ENCODE measurements at places on chromosomes 4 and X.

DNA sequence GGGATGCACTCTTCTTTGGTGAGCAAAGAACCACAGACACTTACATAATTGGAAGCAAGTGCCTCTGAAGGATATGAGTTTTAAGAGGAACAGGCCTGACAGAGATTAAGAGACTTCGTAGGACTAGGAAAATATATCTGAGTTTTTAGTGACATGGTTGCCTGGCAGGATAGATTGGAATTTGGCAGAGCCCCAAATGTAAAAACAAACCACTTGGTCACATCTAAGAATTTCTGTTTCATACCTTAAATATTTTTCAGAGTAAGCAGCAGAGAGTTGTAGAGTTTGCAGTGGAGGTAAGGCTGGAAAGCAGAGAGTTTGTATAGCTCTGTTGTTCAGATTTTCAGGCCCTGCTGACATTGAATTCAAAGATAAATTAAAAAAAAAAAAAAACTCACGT lies 150.1 kb upstream of the MAGEB2 start:
- DNase-seq: no peak

GRCh38 chr4:23279377-23279986 lies 586.7 kb downstream of the GBA3 start:
- no peak for DNase-seq

DNA sequence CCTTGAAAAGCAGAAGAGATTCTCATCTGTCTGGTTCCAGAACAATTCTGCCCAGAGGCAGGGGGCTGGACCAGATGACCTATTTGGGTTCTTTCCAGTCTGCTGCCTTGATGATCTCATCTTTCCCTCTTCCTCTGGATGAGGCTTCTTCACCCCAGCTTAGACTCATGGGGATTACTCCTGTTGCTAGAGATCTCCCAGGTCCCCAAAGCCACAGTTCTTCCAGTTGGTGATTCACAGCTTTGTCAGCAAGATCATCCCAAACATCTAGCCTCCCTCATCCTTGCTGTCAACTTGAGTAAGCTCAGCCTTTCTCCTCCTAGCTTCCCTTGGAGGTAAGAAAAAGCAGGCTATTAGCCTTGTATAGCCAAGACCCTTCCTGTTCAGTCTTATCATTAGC lies 64.2 kb upstream of the PJA1 start:
- no peak for DNase-seq

GRCh38 chr4:85393201-85393600 lies 81.7 kb upstream of the ARHGAP24 start:
- no peak for DNase-seq

DNA sequence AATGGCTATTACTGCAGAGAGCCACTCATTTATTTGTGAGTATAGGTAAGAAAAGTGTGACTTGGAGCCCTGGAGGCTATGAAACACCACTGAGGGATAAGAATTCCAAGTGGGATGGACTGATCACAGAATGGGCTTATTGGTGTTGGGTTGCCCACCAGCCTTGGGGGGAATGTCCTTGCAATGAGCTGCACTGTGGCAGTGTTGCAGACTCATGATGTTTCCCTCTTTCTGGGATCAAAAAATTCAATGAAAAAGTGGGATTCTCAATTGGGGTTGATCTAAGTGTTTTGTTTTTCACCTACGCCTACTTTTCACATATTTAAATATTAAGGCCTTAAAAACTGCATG lies 1024.5 kb upstream of the PCDH10 start:
- DNase-seq: no peak

DNA sequence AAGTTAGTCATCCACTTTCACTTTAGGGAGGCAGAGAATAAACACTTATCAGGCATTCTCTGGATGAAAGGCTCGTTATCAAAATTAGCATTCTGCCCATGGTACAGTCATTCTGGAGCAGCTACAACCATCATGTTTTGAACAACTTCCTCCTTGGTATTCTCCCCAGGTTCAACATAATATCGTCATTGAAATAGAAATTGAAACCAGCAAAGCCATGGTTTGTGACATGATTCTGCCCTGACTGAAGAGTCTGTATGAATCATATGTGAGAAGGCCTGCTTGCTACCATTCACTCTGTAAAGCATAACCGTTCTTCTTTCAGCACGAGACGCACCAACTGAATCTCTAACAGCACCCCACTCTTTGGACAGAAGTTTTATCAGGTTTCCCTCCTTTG lies 127.5 kb upstream of the RADX start:
- no peak for DNase-seq

GRCh38 chrX:154961947-154962346 lies 60.6 kb downstream of the F8 start:
- DNase-seq: no peak

- no peak for DNase-seq
These were observed 186.1 kb upstream of the MAB21L2 start for GRCh38 chr4:150395872-150396271.

- no peak for DNase-seq
These were observed 48.9 kb downstream of the SLC34A2 start for GRCh38 chr4:25704516-25704915.

DNA sequence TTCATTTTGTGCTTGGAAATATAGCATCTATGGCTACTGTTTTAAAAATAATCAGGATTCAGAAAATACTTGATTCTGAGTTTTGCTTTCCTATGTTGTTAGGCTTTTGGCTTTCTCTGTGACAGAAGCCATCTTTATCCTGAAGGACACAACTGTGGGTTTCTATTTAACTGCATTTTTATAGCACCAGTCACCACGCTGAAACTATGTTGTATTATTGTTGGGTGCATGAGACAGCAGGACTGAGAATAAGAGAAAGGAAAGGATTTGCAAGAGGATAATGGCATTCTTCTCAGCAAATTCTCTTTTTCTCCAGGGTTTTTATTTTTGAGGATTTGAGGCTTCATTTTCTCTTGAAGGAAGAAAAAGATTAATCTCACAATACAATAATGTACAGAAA lies 10.1 kb upstream of the NEUROG2 start:
- no peak for DNase-seq

GRCh38 chrX:113962343-113962742 lies 621.5 kb upstream of the HTR2C start:
- no peak for DNase-seq

GRCh38 chrX:68840256-68840655 lies 11.4 kb downstream of the EFNB1 start:
- DNase-seq: no peak

- DNase-seq: no peak
These were observed 28.3 kb downstream of the ZFYVE28 start for GRCh38 chr4:2390146-2390545.

- DNase-seq: no peak
These were observed 97.7 kb downstream of the DDX60 start for GRCh38 chr4:168220893-168221292.

DNA sequence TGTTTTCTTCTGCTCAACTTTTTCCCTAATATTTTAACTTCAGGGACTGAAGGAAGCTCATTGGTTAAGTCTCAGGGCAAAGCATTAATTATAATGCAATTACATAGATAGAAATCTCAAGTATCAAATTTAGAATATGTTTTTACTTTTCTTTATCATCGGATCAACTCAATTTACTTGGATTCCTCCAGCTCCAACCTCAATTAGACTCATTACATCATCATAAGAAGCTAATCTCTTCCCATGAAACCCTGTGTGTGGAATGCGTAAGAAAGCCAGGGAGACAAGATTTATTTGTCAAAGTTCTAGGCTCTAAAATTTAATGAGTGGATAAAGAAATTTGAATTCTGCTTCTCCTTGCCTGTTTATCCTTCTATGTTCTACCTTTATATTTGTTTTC lies 918.4 kb downstream of the ADGRL3 start:
- DNase-seq: no peak

GRCh38 chrX:24002167-24002566 lies 24.8 kb downstream of the KLHL15 start:
- no peak for DNase-seq

DNA sequence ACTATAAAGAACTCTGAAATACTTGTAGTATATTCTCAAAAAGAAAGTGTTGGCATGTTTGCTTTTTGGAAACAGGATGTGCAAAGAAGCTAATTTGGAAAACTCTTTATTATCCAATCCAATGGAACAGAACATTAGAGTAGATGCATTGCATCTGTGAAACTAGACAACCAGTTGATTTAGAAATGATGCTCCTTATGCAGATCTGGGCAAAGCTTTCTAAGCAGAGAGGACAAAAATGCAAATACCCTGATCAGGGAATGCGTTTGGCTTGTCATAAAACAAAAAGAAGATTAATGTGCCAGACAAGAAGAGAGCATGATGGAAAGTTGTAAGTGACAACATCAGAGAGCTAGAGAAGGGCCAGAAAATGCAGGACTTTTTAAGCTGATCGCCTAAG lies 142.3 kb downstream of the RCHY1 start:
- DNase-seq: no peak

- no peak for DNase-seq
These were observed 58.5 kb downstream of the PRPS1 start for GRCh38 chrX:107686792-107687191.

GRCh38 chr4:20356565-20356964 lies 104.9 kb downstream of the SLIT2 start:
- DNase-seq: no peak

DNA sequence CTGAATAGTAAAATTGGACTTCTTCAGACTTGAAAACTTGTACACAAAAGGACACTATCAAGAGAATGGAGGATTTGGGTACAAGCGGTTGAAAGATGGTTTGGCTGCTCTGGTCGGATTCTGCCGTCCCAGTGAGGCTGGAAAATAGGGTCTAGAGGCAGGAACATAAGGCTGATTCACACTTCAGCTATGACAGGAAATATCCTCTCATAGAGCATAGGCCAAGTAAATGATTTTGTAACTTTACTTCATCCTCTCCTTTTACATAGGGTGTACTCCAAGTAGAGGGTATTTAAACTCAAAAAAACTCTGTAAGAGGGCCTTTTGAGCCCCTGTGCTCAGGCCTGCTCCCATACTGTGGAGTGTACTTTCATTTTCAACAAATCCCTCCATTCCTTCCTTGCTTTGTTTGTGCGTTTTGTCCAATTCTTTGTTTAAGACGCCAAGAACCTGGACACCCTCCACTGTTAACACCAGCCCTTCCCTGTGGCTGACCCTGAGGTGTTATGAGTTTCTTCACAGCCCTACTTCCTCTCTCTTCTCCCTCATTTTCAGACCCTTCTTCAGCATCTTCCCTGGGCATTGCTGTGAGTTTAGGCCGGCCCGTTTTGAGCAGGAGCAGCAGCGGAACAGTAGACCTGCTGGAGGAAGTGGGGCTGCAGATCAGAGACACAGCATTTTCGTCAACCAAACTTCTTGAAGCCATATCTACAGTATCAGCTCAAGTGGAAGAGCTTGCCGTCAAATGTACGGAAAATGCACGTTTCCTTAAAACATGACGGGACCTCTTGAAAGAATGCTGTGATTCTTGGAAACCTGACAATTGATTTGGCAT lies 7.2 kb downstream of the PGAM4 start:
- no peak for DNase-seq

DNA sequence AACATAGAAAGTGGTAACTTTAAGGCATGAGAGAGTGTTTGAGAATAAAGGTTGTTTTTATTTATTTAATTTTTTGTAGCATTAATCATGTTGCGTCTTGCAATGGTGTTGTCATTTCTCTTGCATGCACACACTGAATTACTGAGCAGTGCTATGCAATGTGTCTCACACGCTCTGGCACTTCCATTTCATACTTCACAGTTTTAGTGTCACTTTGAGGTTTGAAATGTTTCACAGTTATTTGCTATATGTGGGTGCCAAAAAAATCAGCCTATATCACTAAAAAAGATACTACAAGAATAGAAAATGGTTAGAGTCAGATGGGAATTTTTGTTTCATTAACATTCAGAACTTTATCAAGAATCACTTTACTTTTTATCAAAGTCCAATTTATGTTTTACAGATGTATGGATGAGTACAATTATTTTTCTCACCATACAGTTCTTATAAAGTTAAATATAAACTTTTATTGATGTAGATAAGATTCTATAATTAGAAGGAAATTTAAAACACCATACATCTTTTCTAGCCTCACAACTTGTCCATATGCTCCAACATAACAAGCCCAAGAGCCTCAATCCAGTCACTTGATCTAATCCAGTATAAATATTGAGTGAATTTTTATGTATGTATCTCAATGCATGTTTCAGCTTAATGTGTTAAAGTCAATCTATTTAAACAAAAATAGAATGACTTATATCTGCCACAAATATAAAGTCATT lies 114.0 kb downstream of the IQCM start:
- no peak for DNase-seq

DNA sequence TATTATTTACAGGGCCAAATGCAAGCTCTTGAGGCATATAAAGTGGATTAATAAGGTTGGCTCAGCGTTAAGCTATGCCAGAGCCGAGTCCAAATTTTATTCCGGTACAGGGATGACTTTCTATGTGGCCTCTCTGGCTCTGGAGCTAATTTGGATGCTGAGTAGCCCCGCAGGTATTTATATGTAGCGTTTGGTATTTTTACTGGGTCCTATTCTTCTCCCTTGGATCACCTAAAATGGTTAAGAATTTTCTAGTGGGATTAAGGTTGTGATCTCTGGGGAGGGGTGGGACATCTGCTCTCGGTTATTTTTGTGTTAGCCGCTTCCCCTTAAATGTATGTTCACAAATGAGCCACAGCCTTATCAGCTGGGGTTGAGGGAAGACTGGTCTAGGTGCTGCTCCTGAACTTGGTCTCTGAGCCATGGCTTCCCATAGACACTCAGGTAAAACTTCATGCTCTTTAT lies 49.4 kb downstream of the FHL1 start:
- no peak for DNase-seq

DNA sequence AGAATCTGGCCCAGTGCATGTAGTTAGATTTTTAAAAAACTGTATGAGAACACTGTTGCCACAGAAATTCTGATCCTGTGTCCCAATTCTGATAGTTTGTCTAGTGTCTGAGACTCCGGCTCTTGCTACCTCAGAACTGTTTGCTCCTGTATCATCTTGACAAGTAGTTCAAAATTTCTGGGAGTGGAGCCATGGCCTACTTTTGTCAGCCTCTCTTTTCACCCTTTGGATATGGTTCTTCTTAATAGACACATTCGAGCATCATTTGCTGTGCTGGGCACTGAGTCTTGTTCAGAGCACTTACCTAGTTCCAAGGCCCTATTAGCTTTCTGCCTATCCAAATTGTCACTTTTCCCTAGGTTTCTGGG lies 46.9 kb downstream of the ATP10D start:
- no peak for DNase-seq

DNA sequence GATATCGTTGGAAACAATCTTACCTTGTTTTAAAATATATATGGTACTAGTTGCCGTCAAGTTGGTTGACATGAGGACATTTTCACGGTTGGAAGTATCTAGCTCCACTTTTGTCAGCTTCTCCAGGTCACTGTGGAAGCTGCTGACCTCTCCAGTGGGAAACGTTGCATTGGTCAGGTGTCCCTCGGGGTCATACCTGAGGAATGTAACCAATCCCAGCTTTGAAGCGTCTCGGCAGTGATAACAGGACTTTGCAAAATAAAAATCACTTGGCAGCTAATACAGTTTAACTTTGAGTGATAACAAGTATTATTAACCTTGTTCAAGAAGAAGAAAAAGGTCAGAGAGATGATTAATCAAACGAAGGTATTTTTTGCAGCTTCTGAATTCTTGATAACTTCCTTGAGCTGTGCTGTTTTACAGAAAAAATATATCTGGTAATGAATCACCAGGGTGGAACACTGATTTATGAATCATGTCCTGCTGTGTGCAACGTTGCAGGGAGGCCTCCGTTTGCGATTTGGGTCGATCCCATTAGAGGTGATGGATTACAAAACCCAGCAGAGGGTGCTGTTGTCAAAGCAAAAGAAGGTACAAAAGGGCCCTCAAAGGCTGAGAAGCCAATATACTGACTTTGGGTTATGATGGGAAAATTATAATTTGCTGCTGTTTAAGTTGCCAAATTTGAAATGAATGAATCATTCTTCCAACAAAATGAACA lies 60.1 kb downstream of the SH2D1A start:
- DNase-seq: no peak

- no peak for DNase-seq
These were observed 46.7 kb downstream of the CFAP299 start for GRCh38 chr4:80382090-80382832.

All from vagina (tissue), 2 donors.